MCF 10A (cell line): ENCODE measurements at places on chromosomes 6 and 20. TPM values are rescaled to one million over a fixed set of nuclear protein-coding genes. Genes with fewer than 3 reads are reported as not detected.

- H3K36me3 ChIP-seq = no peaks in the 10 kb centered on the region
- peaks cover 21% of the 10 kb centered on the region for H3K4me1 ChIP-seq
- H3K4me3 ChIP-seq = no peak overlapping the region
- peak overlapping the region; percentile 43 for H3K27ac ChIP-seq
- H3K27me3 ChIP-seq = no peaks in the 10 kb centered on the region
These were observed 77.7 kb upstream of the CLDN20 start for GRCh38 chr6:155186052-155186658.

DNA sequence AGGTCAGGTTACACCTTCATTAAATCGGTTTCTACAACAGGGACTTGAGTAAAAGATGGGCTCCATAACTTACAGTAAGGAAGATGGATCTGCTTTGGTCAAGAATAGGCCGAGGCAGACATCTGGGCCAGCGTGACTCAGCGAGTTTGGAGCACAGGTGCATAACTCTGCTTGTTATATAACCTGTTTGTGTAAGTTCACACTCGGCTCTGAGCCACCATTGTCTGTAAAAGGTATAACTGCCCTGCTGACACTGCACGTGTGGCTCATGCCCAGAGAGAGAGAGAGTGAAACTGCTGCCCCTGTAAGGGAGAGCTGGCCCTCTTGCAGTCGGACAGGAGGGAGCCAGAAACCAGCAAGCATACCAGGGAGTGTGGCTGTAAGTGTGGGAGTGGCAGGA is 737.9 kb upstream of the SLC35B3 start:
- DNase-seq = no peak
- H3K4me1 ChIP-seq = peaks cover 6% of the 10 kb centered on the region
- no peaks in the 10 kb centered on the region for H3K27me3 ChIP-seq
- no peak overlapping the region for H3K27ac ChIP-seq

DNA sequence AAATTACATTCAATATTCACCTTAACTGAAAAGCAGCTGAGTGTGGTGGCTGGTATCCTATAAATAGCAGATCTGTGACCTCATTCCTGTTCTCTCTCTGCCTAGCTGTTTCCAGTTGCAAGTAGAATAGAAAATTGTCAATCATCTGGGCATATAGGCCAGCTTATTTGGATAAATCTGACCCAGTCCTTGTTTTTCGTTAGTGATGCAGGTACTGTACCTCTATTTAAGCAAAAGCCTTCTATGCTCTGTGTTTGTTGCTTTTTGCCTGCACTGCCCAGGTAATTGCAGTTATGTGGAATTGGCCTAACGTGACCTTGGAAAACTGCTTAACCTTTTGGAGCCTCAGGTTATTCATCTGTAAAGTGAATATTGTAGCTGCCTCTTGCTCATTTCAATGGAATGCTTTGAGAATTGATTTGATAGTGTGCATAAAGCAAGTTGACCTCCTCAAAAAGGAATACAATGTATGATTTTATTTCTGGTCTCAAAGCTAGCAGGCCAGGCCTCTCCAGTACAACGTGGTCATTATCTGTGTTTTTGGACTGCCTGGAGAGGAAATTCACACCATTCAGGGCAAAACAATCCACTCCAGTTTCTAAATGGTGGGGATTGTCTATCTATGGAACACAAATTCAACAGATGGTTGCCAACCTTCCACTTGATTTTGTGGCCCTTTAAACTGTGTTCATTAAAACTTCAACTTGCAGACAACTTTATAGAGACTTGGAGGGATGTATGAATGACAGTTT is 508.7 kb upstream of the CITED2 start:
- H3K27ac ChIP-seq = peak overlapping the region; percentile 58
- no peaks in the 10 kb centered on the region for H3K36me3 ChIP-seq
- no peak for DNase-seq
- H3K4me3 ChIP-seq = no peak overlapping the region
- H3K4me1 ChIP-seq = peaks cover 5% of the 10 kb centered on the region

GRCh38 chr20:50417023-50417329 is 93.2 kb upstream of the PTPN1 start:
- peaks cover 24% of the 10 kb centered on the region for H3K36me3 ChIP-seq
- peaks cover 46% of the 10 kb centered on the region for H3K4me1 ChIP-seq
- no peak overlapping the region for H3K4me3 ChIP-seq
- H3K27ac ChIP-seq = peak overlapping the region; percentile 96
- H3K27me3 ChIP-seq = no peaks in the 10 kb centered on the region

DNA sequence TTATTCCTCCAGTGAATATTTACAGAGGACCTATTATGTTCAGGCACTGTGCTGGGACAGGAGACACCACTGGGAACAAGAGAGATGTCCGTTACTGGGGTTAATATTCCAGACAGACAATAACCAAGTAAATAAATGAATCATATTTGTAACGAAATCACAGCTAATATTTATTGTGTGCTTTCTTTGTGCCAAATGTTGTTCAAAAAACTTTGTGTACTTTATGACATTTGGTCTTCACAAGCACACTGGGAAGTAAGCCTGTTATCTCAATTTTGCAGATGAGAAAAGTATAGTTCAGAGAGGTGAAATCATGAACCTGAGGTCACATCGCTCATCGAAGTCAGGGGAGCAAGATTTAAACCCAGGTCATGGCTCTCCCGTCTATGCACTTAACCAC is 36.5 kb upstream of the PREX1 start:
- no peak overlapping the region for H3K27ac ChIP-seq
- H3K4me3 ChIP-seq = no peak overlapping the region
- no peaks in the 10 kb centered on the region for H3K36me3 ChIP-seq
- no peaks in the 10 kb centered on the region for H3K4me1 ChIP-seq
- H3K27me3 ChIP-seq = peaks cover 41% of the 10 kb centered on the region

DNA sequence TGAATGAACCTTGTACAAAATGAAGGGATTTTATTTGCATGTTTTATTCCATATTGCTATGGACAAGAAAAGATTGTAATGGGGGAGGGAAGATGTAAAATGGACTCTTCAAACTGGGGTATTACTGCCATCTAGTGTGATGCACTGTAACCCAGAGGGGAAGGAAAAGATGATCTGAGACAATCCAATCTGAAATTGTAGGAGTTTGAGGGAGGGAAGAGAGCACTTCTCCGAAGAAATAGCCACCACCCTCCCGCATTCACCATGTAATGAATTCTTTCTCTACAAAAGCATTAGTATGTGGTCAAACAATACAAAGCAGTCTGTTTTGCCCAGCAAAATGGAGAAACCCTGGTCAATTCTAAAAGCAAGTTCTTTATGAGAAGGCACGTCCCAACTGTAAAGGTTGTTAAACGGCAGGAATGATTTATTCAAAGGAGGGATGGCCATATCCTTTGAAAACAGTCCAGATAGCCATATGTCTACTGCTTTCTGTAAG is 679.5 kb upstream of the NRSN1 start:
- H3K4me3 ChIP-seq = no peak overlapping the region
- no peaks in the 10 kb centered on the region for H3K36me3 ChIP-seq
- peak; percentile 47 for DNase-seq
- no peak overlapping the region for H3K27ac ChIP-seq
- H3K27me3 ChIP-seq = no peaks in the 10 kb centered on the region

- no peaks in the 10 kb centered on the region for H3K27me3 ChIP-seq
- H3K4me3 ChIP-seq = no peak overlapping the region
- H3K36me3 ChIP-seq = peaks cover 5% of the 10 kb centered on the region
- H3K27ac ChIP-seq = peak overlapping the region; percentile 29
These were observed 25.5 kb downstream of the C6orf15 start for GRCh38 chr6:31086788-31087440.

DNA sequence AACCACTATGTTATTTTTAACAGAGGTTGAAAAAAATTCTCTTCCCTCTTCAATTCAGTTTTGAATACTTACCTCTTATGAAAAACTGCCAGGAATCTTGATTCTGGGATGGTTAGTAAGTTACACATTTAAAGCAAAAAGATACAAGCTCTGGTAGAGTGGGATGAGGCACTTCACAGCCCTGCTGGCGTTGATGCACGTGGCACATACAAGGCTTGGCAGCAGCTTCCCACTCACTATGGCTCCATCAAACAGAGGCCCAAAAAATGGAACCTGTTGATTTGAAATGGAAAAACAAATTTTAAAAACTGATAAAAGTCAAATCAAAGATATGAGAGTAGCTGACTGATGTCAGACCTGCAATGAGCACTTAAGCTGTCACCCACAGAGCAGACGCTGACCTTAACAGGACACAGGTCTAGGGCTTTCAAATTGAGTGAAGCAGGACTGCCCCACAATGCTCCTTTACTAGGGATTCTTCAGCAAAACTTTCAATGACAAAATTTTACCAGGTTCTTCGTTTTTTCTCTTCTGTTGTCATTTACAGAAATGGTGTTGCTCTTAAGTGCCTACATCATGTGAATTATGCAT is 104.9 kb downstream of the INSM1 start:
- H3K27me3 ChIP-seq = no peaks in the 10 kb centered on the region
- H3K27ac ChIP-seq = no peak overlapping the region
- no peak overlapping the region for H3K4me3 ChIP-seq
- no peaks in the 10 kb centered on the region for H3K4me1 ChIP-seq

DNA sequence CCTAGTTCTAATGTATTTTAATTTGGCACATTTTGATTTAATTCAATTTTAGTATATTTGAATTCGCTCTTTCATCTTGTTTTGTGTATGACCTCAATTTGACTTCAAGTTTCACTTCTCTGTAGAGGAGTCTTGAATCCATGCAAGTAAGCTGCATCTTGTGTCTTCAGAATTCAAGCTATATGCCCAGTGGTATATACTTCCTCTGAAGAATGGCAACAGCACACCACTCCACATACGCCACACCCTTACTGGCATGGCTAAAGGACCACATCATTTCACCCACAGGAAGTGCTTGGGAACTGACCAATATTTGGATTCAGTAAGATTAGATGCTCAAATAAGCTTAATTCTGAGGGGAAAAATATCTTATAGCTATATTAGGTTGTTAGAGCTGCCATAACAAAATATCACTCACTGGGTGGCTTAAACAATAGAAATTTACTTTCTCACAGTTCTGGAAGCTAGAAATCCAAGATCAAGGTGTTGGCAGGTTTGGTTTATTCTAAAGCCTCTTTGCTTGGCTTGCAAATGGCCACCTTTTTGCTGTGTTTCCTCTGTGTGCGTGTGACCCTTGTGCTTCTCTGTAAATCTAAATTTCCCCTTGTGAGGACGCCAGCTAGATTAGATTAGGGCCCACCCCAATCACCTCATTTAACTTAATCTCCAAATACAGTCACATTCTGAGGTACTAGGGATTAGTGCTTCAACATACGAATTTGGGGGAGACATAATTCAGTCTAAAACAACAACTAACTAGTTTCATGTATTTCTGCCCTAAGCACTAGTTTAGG is 2.8 kb upstream of the ASF1A start:
- H3K4me1 ChIP-seq = peaks cover 22% of the 10 kb centered on the region
- H3K4me3 ChIP-seq = peak overlapping the region; percentile 95
- H3K36me3 ChIP-seq = peaks cover 15% of the 10 kb centered on the region
- peak overlapping the region; percentile 95 for H3K27ac ChIP-seq

DNA sequence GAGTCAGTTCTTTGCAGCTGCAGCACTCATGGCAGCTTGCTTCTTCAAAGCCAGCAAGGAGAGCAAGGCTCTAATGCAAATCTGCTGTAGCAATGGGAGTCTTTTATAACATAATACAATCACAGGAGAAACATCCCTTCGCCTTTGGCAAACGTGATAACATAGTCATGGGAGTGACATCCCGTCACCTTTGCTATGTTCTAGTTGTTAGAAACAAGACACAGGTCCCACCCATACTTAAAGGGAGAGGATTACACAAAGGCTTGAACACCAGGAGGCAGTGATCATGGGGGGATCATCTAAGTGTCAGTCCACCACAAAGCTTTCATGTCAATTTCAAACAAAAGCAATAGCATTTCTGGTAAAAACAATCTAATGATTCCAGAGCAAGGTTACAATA is 40.1 kb upstream of the PHACTR2 start:
- no peaks in the 10 kb centered on the region for H3K36me3 ChIP-seq
- DNase-seq = no peak
- no peaks in the 10 kb centered on the region for H3K4me1 ChIP-seq
- H3K27ac ChIP-seq = no peak overlapping the region
- H3K4me3 ChIP-seq = no peak overlapping the region

GRCh38 chr20:276620-277495 is 13.7 kb downstream of the C20orf96 start:
- no peak overlapping the region for H3K27ac ChIP-seq
- H3K4me1 ChIP-seq = no peaks in the 10 kb centered on the region
- DNase-seq = no peak
- H3K4me3 ChIP-seq = no peak overlapping the region

- H3K27me3 ChIP-seq = no peaks in the 10 kb centered on the region
- no peaks in the 10 kb centered on the region for H3K36me3 ChIP-seq
- H3K4me1 ChIP-seq = no peaks in the 10 kb centered on the region
- H3K4me3 ChIP-seq = no peak overlapping the region
- peak; percentile 49 for DNase-seq
These were observed 782 bp downstream of the TRMT11 start for GRCh38 chr6:125987026-125987617.

DNA sequence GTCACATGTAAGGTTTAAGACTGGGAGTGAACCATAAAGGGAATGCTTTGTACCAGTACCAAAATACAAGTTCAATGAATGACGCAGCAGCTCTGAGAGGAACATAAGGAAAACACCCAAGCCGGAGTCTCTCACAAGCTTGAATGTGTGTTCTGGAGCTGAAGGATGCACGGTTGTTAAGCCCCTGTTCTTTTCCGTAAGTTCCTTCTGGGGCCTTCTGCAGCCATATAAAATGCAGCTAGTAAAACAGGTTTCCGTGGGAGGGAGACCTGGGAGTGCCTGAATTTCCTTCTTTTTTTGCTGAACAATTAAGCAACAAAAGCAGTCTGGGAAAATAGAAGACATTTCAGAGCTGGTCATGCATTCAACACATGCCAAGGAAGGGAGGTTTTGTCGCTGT is 73.2 kb upstream of the JAG1 start:
- H3K36me3 ChIP-seq = peaks cover 7% of the 10 kb centered on the region
- no peak overlapping the region for H3K4me3 ChIP-seq
- DNase-seq = no peak
- no peak overlapping the region for H3K27ac ChIP-seq

GRCh38 chr6:16712931-16713484 is 48.3 kb downstream of the ATXN1 start:
- no peaks in the 10 kb centered on the region for H3K36me3 ChIP-seq
- no peaks in the 10 kb centered on the region for H3K27me3 ChIP-seq
- H3K4me3 ChIP-seq = peak overlapping the region; percentile 63

GRCh38 chr6:3587660-3588059 is 130.8 kb upstream of the SLC22A23 start:
- H3K27ac ChIP-seq = no peak overlapping the region
- no peaks in the 10 kb centered on the region for H3K27me3 ChIP-seq
- peaks cover 25% of the 10 kb centered on the region for H3K4me1 ChIP-seq
- H3K4me3 ChIP-seq = no peak overlapping the region

GRCh38 chr6:89368107-89368506 is 15.6 kb upstream of the UBE2J1 start:
- H3K36me3 ChIP-seq = no peaks in the 10 kb centered on the region
- peak; percentile 68 for DNase-seq
- H3K27ac ChIP-seq = no peak overlapping the region

- H3K36me3 ChIP-seq = peaks cover 35% of the 10 kb centered on the region
- peak; percentile 73 for DNase-seq
- H3K4me3 ChIP-seq = peak overlapping the region; percentile 98
- peak overlapping the region; percentile 83 for H3K27ac ChIP-seq
- H3K4me1 ChIP-seq = peaks cover 43% of the 10 kb centered on the region
These were observed 4.9 kb downstream of the VEGFA start for GRCh38 chr6:43774776-43775534.

Gene SLC35D3
- total RNA-seq = not detected in 2 replicates

Gene FOXC1
- total RNA-seq = 16.7 and 16.8 TPM in 2 replicates
